AG04449 (cell line): ENCODE measurements at places on chromosomes 6 and 20.

- DNase-seq: no peak
Measured at GRCh38 chr6:53148684-53149083, at the start of gene GCM1. Gene GCM1 (minus strand): TSS chr6:53148841. CDS start chr6:53145632, 3,209 bp downstream.

DNA sequence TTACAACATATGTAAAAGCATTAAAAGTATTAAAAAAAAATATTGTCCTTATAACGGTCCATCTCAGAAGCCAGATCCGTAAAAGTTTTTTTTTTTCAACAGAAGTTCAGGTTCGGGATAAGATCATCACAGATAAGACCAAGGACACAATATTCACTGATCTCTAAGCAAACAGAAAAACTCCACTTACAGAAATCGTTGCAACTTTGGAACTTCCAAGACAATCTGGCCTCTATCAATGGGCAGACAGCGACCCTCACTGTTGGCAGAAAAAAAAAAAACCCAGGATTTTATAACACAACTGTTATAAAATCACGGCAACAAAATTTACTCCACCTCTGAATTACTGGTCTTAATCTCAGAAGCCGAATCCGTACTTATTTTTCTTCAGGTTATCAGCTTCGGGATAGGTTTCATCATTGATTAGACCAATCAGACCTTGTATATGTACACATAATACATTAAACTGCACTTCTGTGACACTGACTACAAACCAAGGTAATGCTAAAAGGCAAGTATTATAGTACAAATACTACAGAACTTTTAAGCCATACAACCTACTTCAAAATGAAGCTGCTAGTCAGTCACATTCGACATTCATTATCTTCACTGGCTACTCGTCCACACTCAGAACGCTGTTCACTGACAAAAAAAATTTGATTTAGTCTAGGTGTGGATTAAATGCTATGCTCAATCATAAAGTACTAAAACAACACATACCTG lies 34.7 kb upstream of the SYNCRIP start:
- no peak for DNase-seq

DNA sequence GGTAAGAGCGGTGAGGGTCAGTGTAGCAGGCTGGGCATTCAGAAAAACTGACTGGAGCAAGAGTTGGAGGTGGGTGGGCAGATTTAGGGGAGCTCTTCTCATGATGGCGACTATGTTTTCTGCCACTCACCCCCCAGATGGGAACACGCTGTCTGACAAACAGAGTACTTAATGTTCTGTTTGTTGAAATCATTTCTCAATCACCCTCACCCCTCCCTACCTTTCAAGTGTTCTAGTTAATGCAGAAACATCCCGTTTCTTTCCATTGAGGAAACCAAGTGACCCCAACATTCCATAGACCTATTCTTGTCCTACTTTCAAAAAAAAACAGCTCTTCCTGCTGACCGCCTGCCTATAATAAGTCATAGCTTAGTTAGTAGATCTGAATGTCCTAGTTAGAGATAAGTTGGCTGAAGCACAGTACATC lies 132.5 kb upstream of the NEDD9 start:
- DNase-seq: no peak

GRCh38 chr6:5506149-5506548 lies 244.8 kb downstream of the FARS2 start:
- DNase-seq: no peak

GRCh38 chr20:54151075-54151439 lies 22.7 kb downstream of the CYP24A1 start:
- no peak for DNase-seq

- DNase-seq: no peak
Measured at GRCh38 chr20:50588034-50588736, 78.0 kb downstream of the PTPN1 start.

GRCh38 chr6:37168811-37169495 lies 999 bp upstream of the PIM1 start:
- peak; percentile 42 for DNase-seq

DNA sequence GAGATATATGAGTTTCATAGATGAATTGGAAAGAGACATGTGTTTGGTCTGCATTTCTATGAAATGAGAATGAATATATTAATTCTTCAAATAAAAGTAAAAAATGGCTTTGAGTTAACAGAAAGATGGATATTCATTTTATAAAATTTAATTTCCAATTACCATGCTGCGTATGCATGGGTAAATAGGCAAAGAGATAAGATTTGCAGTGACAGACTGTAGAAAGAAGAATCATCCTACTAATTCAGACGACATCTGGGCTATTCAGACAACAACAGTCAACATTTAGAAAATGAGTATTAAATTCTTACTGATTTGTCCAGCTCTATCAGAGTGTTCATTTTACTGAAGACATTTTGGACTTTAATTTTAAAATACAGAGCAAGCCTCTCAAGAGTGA lies 602.2 kb upstream of the NRSN1 start:
- no peak for DNase-seq

- DNase-seq: no peak
Measured at GRCh38 chr20:13922241-13922640, 68.2 kb downstream of the SEL1L2 start.

DNA sequence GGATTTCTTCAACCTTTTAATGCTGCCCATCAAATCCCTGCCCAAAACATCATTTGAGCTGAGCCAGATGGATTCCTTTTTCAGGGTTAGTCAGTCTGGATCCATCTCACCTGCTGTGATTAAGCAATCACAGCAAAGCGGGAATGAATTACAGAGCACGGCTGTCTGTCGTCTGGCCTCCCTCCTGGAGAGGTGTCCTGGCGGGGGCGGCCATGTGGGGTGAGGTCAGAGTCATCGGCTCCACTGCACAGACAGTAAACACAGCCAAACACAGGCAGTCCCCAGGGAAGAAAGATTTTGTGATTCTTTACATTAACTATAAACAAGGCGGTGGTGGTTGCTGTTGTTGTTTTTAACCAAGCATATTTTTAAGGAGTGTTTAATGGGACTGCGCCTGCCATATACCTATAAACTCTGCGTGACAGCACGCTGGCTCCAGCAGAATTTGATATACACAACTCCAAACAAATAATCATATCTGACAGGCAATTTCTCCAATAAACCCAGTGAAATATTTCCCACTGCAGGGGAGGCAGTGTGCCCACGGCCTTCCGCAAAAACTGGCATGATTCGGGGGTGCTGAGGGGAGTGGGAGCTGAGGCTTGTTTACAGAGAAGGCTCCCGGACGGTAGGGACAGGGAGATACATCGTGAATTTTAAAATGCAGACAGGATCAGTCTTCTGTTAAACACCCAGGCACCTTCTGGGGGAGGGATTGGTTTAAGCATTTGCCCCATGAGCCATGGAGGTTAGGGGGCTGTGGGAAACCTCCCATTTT lies 232.0 kb upstream of the PMEPA1 start:
- DNase-seq: no peak

GRCh38 chr6:14079433-14079832 lies 38.1 kb upstream of the CD83 start:
- DNase-seq: no peak

GRCh38 chr20:51500311-51500710 lies 42.2 kb downstream of the NFATC2 start:
- no peak for DNase-seq

DNA sequence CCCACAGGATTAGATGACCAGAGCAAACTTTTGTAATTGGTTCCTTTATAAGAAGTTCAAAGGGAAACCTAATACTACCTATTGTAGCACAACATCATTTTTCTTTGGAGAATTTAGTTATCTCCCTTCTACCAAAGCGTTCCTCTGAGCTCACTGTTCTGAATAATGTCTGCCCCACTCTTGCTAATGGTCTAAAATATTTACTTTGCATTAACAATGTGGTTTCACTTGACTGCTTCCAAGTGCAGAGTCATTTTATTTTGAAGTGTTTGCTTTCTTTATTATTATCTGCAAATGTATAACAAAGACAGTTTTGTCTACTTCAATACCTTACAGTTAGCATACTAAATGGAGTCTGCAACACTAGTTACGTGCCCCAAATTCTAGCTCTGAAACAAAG lies 15.0 kb downstream of the TRAPPC3L start:
- DNase-seq: no peak

DNA sequence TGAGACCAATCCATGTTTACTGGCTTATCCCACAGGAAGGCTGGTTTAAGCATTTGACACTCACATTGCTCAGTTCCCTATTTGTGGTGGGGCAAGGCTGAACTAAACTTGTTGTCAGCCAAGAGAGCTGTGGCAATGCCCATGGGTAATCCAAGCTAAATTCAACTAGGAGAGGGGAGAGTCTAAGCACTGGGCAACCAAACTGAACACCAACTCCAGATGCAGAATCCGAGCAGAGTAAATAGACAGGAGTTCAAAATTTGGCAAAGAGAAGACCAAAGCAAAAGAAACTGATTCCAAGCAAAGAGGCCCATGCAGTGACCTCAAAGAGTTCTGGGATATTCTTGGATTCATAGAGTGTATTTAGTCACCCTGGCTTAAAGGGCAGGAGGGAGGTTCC lies 106.5 kb upstream of the NT5E start:
- DNase-seq: no peak

DNA sequence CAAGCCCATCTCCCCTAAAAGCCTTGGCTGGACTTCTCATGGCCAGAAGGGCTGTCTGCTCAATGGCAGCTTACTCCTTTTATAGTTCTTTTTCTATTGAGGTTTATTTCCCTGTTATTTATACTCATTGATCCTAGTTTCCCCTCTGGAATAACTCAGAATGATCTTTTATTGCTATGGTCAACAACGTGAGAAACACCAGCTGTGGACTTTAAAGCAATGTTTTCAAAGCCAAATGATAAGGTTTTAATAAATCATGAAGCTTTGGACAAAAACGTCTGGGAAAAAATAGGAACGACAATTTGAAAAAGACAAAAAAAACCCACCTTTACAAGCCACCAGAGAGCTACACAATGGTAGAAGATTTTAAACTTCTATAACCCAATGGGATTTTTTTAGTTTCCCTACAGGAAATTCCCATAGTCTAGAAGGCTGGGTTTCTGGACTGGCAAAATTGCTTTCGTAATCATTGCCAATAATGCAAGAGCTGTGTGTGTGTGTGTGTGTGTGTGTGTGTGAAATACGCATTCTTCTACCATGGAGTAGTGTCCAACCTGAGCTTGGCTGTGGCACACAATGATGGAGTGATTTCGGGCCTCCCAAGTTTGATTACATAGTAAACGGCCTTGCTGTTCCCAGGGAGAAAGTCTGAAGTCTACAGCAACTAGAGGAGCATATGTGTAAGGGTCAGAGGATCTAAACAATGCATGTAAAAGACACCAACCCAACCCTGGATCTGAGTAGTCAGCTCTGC lies 396.0 kb downstream of the SYNE1 start:
- DNase-seq: no peak

GRCh38 chr6:14876778-14877613 lies 368.9 kb upstream of the JARID2 start:
- DNase-seq: peak; percentile 34

DNA sequence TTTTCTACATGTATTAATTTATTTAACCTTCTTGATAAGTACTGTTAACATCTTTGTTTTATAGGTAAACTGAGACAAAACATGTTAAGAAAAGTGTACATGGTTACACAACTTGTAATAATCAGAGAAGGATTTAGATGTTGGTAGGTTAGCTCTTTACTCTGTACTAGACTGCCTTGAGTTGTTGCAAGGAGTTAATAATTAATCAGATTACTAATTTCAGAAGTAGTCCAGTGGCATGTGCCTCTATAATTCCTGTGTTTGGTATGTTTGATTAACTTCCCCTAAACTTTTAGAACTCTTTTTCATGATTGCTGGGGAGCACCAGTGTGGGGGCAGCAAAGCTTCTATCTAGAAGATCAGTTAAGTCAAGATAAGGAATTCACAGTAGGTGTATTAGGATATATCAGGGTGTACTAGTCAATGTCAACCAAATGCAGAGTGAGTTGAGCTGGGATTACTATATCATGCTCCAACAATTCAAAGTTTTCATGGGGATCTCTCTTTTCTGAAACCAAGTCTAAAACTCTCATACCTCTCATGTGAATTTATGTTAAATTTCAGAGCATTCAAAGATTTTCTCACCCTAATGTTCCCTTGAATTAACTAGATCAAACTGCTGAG lies 129.7 kb upstream of the AHI1 start:
- no peak for DNase-seq

- DNase-seq: no peak
Measured at GRCh38 chr6:85715797-85716196, 73.1 kb upstream of the SYNCRIP start.

DNA sequence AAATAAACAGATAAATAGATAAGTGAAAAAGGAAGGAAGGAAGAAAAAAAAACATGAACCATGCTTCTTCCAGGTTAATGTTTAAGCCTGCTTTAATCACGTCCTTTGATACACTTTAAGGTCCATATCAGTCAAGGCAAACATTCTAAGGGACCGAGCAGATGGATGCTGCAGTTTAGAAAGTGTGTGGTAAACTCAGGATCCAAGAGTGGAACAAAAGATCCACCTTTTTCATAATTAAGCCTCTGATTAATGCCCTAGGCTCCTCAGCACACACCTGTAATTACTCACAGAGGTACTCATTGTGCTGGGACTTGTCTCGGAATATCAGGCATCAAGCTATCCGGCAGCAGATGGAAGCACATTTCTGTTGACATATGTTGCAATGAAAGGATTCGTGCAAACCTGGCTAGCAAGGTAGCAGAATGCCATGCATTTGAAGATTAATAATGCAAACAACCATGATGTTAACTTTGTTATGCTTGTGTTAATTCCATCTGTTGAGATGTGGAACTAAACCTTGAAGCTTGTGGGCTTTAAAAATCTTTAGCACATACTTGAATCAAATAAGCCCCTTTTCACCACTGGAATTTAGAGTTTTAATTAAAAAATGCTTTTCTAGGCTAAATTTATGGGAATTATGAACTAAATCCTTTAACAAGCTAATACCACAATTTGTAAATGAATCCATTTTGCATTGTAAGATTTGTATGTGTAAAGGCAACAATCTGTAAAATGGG lies 163.7 kb downstream of the RALGAPA2 start:
- no peak for DNase-seq

DNA sequence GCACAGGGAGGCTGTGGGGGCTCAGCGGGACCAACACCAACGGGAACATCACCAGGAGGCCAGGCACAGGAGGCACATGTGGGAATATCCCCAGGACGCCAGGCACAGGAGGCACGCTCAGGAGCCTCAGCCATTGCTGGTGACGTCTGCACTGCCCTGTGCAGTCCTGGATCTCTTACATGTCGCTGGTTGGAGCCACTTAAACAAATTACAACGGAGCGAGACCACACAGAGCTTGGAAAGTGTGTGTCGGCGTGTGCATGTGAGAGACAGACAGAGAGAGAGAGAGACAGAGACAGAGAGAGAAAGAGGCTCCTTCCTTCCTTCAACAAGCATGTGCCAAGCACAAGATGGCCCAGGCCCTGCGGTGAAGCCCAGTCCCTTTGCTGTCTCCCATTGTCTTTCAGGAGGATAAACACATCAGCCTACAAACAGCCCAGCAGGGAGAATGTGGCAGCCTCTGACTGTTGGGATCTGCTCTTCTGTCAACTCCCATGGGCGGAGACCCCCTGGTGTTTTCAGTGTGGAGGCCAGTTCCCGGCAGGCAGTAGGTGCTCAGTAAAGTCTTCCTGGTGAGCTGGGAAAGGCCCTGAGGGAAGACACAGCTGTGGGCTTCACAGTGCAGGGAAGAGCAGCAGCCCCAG lies 112.7 kb upstream of the THBS2 start:
- DNase-seq: no peak

GRCh38 chr6:52136934-52137467 lies 49.2 kb upstream of the IL17A start:
- no peak for DNase-seq

- no peak for DNase-seq
Measured at GRCh38 chr20:24637087-24637486, 167.7 kb downstream of the SYNDIG1 start.

GRCh38 chr6:168342636-168343035 lies 23.1 kb upstream of the DACT2 start:
- no peak for DNase-seq

GRCh38 chr6:87897663-87898062 lies 150.0 kb upstream of the SPACA1 start:
- no peak for DNase-seq
